ENCODE measurements at places on chromosomes 6 and 20. TPM values are rescaled to one million over a fixed set of nuclear protein-coding genes. Genes with fewer than 3 reads are reported as not detected.

The MRAP2 gene
- total RNA-seq, result 10.9 TPM

The BCAS1 gene
- 0.29 TPM for total RNA-seq

The HUS1B gene
- 2.8 TPM for total RNA-seq

The MRPS26 gene
- total RNA-seq, result 30.4 TPM

The CAGE1 gene
- total RNA-seq, result not detected

The STMND1 gene
- 1.4 TPM for total RNA-seq

The RAE1 gene
- 72.0 TPM for total RNA-seq

The KCNG1 gene
- total RNA-seq, result 19.0 TPM

The VNN1 gene
- total RNA-seq, result 2.9 TPM

The SIRPG gene
- 0.28 TPM for total RNA-seq

The BEND6 gene
- 10.2 TPM for total RNA-seq

The HTR1E gene
- total RNA-seq, result not detected

The C4B gene
- 50.5 TPM for total RNA-seq

The PMEPA1 gene
- total RNA-seq, result 41.1 TPM

The RAET1L gene
- not detected for total RNA-seq

The CLDN20 gene
- total RNA-seq, result not detected

The MLN gene
- not detected for total RNA-seq

The FLRT3 gene
- total RNA-seq, result 5.2 TPM

The GABRR1 gene
- total RNA-seq, result not detected

The VPS52 gene
- 22.6 TPM for total RNA-seq

The FOXC1 gene
- total RNA-seq, result 3.0 TPM

The B4GALT5 gene
- 13.5 TPM for total RNA-seq

The TFAP2D gene
- not detected for total RNA-seq

The SLC23A2 gene
- total RNA-seq, result 41.4 TPM

The C6orf15 gene
- total RNA-seq, result not detected

The PTPRT gene
- not detected for total RNA-seq

The MUCL3 gene
- not detected for total RNA-seq

The C6orf58 gene
- total RNA-seq, result 0.28 TPM

The NFS1 gene
- 26.2 TPM for total RNA-seq

Data from uterus (tissue), 4 donors.